Mammary epithelial cell (primary cell): ENCODE measurements at places on chromosomes 7 and 10. TPM values are rescaled to one million over a fixed set of nuclear protein-coding genes. Genes with fewer than 3 reads are reported as not detected.

- no peak for DNase-seq
Observed at GRCh38 chr10:117472872-117473271, 69.7 kb upstream of the EMX2 start.

GRCh38 chr10:63261496-63261895 is 128.4 kb downstream of the NRBF2 start:
- DNase-seq, result no peak

- DNase-seq, result peak; percentile 43
Observed at GRCh38 chr7:4103352-4104091, 578.6 kb upstream of the FOXK1 start.

GRCh38 chr10:84254552-84255478 is 10.0 kb downstream of the RGR start:
- no peak for DNase-seq

GRCh38 chr7:40721342-40721949 is 586.6 kb downstream of the SUGCT start:
- DNase-seq, result no peak

DNA sequence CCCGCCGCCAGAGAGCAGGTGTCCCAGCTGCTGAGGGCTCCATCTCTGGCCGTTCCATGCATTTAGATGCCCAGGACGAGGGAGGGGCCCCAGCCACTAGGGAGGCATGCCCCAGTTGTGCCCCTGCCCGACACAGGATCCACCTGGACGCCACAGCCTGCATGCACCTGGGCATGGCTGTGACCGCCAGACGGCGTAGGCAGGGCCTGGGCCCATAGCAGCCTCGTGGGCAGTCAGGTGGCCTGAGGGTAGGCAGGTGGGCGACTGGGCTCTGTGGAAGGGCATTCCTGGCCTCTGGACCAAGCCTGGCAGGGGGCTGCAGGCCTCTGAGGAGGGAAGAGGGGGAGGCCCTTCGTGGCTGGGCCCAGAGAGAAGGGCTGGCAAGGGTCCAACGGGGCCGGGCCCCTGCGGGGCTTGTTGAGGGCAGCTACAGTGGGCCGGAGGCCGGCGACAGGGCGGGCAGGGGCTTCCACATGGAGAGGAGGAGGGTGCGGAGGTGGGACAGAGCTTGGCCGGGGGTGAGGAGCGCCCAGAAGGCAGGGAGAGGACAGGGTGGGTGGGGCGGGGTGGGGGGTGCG is 76.0 kb upstream of the NKX6-2 start:
- no peak for DNase-seq

DNA sequence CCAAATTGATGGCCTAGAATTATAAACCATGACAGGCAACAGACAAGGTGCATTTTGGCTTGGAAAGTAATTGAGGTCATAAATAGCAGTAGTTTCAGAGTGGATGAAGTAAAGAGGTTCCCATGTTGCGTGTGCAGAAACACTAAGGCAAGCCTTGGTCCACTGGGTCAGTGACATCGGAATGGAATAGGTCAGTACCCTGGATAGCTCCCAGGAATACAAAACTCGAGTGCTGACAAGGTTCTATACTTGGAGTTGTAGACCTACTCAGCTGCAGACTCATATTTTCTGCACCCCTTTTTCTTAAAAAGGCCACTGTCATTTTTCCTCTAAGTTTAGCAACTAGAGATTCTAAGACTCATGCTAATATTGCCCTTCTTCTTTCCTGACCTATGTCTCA is 132.8 kb downstream of the DYNC1I1 start:
- DNase-seq, result peak; percentile 6

DNA sequence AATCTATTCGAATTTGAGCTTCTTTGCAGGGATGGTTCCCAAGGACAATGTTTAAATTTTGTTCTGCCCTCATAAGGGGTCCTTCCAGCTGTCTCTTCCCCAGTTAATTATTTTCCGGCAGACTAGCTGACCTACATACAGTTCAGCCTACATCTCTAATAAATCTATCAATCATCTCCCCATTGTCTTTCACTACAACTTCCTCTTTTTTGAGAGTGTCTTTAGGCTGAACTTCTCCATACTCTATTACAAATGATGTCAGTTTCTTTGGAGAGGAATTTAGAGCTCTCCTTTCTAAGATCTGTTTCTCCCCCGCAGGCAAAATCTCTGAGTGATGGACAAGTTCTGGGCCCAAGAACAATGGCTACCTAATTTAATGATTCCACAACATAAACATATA is 122.2 kb downstream of the PCLO start:
- no peak for DNase-seq

DNA sequence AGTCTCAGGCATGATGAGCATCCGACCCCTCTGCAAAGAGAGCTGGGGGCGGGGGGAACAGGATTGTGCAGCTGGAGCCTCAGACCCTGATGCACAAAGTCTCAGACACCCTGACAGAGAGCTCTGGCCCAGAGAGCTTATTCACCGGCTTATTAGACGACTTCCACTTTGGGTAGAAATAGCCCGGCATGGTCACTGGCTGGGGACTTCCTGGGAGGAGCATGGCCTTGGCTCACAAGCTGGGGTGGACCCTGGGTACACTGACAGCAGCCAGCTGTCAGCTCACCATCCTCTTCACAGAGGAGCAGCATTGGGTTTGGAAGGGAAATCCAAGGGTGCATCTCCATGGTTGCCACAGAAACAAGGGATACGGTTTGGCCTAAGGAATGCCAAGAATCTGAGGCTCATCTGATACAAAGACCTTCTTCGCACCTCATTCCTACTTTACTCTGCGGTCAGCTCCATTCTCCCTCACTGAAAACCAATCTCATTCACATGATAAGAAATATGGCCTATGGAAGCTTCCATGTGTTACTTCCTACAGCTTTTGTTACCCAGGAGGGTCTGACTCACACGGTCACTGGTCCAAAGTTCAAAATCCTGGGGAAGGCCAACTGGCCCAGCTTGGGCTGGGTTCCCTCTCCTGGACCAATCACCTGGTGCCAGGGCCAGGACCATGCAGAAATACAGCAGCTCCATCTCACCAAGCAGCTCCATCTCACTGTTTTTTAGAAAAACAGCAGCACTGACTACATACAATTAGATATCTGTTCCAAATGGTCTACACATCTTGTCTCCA is 25.1 kb downstream of the ZNF467 start:
- no peak for DNase-seq

DNA sequence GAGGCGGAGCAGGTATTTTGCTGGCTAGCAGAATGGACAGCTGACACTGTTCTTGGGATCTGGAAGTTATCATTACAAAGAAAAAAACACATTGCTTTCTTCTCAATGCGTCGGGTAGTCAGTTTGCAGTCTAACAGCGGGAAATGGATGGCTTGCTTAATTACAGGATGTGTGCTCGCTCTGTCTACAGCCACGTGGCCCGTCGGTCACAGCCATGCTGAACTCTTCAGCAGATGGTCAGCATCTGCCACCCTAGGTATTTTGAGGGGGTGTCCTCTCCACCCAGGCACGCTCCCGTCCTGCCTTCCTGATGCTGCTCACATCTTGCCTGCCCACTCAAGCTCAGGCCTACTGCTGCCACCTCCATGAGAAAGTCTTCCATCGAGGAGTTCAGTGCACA is 20.4 kb upstream of the INMT start:
- no peak for DNase-seq

GRCh38 chr10:89645742-89646172 is 715 bp upstream of the PANK1 start:
- no peak for DNase-seq

DNA sequence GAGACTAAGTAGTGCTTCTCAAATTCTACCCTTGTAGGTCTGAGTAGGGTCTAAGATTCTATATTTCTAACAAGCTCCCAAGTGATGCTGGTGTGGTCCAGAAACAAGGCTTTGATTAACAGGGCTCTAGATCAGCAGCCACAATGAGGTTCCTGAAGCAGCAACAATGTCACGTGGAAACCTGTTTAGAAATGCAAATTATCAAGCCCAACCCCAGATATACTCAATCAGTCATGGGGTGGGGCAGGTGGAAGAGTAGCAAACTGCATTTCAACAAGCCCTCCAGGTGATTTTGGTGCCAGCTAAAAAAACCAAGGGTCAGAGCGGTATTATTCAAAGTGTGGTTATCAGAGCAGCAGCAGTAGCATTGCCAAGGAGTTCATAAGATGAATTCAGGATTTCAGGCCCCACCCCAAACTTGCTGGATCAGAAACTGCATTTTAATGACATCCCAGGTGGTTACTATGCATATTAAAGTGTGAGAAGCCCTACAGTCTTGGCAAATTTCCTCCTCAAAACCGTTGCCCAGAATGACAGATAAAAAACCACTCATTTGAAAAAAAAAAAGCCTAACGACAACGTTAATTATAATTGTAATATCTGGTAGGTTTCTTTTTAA is 199.2 kb downstream of the AHR start:
- DNase-seq, result no peak

DNA sequence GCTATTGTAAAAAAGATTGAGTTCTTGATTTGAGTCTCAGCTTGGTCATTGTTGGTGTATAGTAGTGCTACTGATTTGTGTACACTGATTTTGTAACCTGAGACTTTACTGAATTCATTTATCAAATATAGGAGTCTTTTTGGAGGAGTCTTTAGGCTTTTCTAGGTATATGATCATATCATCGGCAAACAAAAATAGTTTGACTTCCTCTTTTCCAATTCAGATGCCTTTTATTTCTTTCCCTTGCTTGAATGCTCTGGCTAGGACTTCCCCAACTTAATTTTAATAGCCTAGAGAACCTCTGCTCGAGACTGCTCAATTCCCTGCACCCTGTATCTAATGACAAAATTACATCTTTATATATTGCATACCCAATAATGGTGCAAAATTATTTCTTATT is 154.4 kb downstream of the CCDC7 start:
- DNase-seq, result no peak

GRCh38 chr10:30683496-30683895 is 53.9 kb upstream of the LYZL2 start:
- no peak for DNase-seq

DNA sequence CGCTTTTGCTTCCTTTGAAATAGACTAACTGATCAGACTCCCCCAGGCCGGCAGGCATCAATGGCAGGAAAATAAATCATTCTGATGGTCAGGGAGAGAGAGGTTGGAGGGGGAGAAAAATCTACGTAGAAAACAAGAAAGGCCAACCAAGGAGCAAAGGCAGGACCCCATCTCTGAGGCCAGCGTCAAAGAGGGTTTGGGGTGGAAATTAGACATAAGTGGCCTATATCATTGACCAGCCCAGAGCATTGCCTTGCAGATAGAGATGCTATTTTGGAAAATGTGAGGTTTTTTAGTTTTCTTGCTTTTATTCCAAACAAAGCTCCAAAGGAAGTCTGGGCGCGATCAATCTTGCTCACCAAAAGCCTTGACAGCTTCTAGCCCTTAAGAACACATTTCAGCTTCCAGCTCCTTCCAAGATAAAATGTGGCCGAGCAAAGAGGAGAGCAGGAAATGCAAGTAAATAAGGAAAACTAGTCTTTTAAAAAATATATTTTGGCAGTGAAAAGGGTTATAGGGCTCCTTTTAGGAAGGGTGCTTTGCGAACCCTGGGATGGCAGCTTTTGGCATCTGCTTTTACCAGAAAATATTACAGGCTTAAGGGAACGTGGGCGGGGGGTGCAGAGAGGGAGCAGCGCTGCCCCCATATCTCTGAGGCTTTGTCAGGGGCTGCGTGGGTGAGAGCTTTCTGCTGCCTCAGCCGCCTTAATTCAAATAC is 2.0 kb upstream of the HOXA2 start:
- DNase-seq, result no peak

GRCh38 chr7:37357637-37357996 is 91.0 kb downstream of the ELMO1 start:
- DNase-seq, result no peak

DNA sequence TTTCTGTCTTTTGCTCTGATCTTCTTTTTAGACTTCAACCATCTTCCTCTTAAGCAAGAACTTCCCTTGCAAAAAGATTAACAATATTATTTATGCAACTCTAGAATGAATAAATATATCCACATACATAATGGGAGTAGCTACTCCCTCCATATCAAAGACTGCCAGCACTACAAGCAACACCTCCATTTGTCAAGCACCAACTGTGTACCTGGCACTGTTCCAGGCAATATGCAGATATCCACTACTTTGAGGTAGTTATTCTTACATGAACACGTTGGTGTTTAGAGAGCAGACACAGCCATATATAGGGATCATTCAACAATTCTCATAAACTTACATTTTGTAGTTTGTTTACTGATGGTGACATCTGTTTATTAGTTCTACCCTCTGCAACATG is 83.6 kb upstream of the CACNB2 start:
- no peak for DNase-seq

GRCh38 chr10:86970162-86970981 is 2.1 kb downstream of the ADIRF start:
- DNase-seq, result peak; percentile 61

DNA sequence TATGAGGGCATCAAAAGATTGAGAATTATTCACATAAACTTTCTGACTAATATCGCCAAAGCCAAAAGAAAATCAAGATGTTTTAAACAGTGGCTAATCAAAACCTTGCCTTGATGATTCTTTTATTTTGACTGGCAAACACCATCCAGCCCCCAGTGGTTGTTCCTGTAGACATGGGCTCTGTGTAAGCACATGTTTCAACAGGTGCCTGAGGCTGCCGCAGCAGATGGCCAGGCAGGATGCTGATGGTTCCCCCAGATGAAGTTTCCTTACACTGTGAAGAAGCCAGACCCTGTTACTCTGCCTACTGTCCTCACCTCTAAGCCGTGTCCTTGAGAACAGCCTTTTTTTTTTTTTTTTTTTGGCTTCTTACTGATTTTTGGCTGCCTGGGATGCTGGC is 146.5 kb downstream of the RAB11FIP2 start:
- DNase-seq, result no peak

DNA sequence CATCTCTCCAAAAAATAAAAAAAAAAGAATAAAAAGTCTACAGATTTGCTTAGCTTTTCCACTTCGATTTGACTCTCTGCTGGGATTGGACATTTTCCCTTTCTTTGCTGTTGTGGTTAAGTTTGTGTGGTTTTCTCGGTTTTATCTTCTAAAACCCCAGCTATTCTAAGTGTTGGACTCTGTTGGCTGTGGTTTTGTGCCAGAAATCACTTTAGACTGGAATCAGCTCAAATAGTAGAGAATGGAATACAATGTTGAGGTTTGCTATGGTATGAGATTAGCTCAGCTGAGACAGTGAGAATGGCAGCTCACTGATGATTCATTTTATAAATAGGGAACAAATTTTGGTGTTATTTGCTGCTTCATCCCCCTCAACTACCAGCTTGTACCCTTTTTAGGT is 116.0 kb downstream of the BUB3 start:
- DNase-seq, result peak; percentile 33

Gene H2BK1
- polyA plus RNA-seq, result not detected

Gene BUD31
- 59.9 TPM for polyA plus RNA-seq

Gene CYP3A4
- polyA plus RNA-seq, result not detected

Gene ANKRD7
- 0.26 TPM for polyA plus RNA-seq

Gene SPDYE6
- not detected for polyA plus RNA-seq

Gene SPDYE9
- not detected for polyA plus RNA-seq

Gene ADAM8
- polyA plus RNA-seq, result 9.9 TPM

Gene RASA4B
- 0.51 TPM for polyA plus RNA-seq

Gene GOLGA7B
- 1.6 TPM for polyA plus RNA-seq

Gene HOXA13
- polyA plus RNA-seq, result not detected
